ENCODE measurements at places on chromosomes 1 and 21.
A peak's percentile ranks its signal among the peaks of the same experiment; 100 is the strongest.

- no peak for DNase-seq
These were observed 1.7 kb upstream of the INAVA start for GRCh38 chr1:200892958-200893357.

- DNase-seq: no peak
These were observed 3.8 kb downstream of the AGRN start for GRCh38 chr1:1023700-1024099.

DNA sequence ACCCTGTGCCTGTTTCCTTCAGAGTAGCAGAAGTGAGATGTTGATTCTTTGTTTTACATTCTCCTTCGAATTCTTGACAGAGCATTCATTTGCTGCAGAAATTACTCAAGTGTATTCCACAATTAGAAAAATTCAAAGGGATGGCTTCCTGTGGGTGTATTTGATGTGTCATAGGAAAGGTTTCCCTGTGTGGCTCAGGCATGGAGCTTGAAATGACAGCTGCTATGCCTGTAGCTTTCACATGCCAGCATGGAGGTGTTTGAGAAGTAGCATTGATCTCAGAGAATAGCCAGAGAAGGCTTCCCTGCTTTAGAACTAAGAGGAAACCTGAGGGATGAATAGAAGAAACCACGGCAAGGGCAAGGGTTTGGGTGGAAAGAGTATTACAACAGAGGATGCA is 317.2 kb upstream of the DEPDC1 start:
- no peak for DNase-seq

GRCh38 chr1:74779750-74780149 is 46.8 kb downstream of the TYW3 start:
- DNase-seq: no peak

DNA sequence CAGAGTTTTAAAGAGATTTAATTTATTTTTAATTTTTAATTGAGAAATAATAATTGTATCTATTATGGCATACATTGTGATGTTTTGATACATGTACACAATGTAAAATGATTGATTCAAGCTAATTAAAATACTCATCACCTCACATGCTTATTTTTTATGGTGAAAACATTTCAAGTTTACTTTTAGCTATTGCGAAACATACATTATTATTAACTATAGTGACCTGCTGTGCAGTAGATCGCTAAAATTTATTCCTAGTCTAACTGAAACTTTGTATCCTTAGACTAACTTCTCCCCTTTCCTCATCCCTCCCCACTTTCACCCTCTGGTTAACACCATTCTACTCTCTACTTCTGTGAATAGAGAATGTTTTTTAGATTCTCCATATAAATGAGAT is 191.6 kb downstream of the DNAH14 start:
- DNase-seq: no peak

- no peak for DNase-seq
These were observed 5.9 kb downstream of the SSBP3 start for GRCh38 chr1:54400329-54400728.

GRCh38 chr1:225930566-225930965 is 6.5 kb upstream of the PYCR2 start:
- no peak for DNase-seq

- DNase-seq: peak; percentile 18
These were observed 981.7 kb upstream of the B3GALT2 start for GRCh38 chr1:194167956-194168640.

GRCh38 chr1:216849146-216849545 is 125.9 kb upstream of the ESRRG start:
- DNase-seq: no peak

- no peak for DNase-seq
These were observed 39.5 kb downstream of the TGFB2 start for GRCh38 chr1:218384581-218384993.

GRCh38 chr21:26840912-26841311 is 4.3 kb downstream of the ADAMTS1 start:
- peak; percentile 62 for DNase-seq

- DNase-seq: no peak
These were observed 328.4 kb upstream of the POU3F1 start for GRCh38 chr1:38375035-38375434.

DNA sequence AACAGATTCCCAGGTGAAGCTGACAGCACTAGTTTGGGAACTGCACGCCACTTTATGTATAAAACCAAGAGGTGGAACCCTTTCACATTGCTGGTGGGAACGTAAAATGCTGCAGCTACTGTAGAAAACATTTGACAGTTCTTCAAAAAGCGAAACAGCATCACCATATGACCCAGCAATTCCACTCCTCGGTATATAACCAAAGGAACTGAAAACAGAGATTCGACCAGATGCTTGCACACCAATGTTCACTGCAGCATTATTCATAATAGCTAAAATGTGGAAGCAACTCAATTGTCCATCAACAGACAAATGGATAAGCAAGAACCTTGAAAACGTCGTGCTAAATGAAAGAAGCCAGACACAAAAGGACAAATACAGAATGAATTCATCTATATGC is 17.5 kb downstream of the RSPH1 start:
- DNase-seq: no peak

- DNase-seq: no peak
These were observed 110.2 kb downstream of the NAV1 start for GRCh38 chr1:201648907-201649721.

DNA sequence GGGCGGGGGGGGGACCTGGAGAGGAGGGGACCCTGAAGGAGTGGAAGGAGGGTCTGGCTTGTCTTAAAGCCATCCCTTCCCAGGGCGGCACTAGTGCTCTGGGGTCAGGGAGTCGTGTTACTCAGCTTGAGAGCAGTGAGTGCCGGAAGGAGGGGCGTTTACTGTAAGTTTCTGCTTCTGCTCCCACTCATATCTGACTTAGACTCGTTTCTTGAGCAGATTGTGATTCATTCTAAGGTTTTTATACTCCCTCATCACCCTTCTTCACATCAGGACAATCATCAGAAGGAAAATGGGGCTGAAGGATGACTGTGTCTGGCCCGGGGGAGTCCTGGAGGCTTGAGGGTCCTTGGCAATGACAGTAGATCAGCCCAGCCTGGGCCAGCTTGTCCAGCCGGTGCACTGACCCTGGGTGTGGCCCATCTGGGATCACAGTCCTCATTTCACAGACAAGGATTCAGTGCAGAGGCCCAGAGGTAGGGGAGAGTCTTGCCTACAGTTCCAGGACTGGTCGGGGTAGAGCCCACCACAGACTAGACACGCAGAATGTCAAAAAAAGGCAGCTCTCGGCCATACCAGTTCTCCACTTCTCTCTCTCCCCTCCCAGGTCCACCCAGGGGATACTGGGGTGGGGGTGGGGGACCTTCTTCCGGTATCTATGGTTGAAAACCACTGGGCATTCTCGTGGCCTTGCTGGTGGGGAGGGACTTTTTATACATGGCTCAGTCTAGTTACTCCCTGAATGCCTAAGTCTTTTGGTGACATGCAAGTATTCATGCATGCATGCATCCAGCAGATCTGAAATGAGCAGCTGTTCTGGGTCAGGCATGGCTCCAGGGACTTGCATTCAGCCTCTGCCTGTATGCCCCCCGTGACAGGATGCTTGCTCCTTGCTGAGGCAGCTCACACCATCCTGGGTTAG is 5.1 kb downstream of the TNFRSF8 start:
- peak; percentile 14 for DNase-seq
